ENCODE measurements at places on chromosomes 2 and 18.

- DNase-seq: no peak
Measured at GRCh38 chr2:46534589-46534988, 55.2 kb downstream of the TMEM247 start.

DNA sequence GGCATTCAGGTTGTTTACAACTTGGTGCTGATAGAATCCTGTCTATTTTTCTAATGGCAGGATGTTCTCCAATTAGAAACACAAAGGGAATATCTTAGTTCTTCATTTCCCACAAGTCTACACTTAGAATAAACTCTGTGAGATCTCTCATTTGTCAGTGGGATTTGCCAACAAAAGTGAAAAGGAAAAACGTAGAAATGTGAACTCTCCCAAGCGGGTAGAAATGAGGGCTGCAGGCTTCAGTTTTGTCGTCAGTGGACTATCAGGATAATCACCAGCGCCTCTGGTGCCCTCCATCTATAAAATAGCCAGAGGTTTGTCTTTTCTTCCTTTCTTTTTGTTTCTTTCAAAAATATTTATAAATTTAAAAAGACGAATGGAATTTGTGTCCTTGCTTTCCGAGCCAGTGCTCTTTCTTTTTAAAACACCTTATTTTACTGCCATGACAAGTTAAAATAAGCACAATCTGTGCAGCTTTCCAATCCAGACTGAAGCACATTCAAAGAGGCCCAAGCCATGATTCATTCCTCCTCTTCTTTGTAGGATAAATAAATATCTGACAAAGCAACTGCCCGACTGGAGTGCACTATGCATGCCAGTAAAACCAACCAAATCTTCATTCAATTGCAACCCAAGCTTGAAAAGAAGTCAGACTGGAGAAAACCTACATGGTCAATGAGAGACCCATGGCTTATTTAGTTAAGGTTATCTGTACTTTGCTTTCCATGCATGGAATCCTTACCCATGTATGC lies 185.8 kb downstream of the ANKRD44 start:
- no peak for DNase-seq

DNA sequence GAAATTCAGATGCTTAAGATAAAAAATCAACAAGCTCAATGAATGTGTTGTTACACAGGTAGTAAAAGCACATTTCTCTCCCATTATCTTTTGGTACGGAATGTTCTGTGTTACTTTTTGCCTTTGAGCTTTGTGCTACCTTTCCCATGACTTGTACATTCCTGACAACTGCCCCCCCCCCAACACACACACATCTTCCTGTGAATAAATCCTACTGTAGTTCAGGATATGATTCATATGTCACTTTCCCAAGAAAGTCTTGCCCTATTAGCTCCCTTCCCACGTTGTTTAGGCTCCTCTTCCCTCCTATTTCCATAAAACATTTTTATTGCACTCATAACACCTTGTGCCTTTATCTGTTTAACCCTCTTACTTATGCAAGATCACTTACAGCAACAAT lies 442.6 kb upstream of the LRATD1 start:
- no peak for DNase-seq

- DNase-seq: no peak
Measured at GRCh38 chr2:68819556-68819955, 51.6 kb downstream of the BMP10 start.

GRCh38 chr2:118992740-118993391 lies 50.9 kb downstream of the MARCO start:
- no peak for DNase-seq

DNA sequence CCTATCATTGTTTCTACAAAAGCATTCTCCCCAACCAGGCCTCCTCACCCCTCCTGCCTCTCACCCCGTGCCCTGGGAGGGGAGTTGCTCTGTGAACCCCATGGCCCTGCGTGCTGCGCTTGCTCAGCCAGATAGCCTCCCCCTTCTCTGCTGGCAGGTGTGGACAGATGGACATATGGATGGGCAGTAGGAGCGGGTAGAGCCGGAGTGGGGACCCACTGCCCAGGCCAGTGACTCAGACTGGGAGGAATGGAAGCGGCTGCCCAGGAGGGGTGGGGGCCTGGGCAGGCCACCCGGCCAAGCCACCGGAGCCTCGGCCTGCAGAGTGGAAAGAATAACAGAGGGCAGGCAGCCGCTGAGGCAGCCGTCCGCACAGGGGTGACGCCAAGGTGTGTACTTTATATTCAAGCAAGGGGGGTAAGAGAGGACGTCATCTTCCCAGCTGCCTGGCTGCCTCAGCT lies 8.7 kb downstream of the CYP26B1 start:
- DNase-seq: no peak

DNA sequence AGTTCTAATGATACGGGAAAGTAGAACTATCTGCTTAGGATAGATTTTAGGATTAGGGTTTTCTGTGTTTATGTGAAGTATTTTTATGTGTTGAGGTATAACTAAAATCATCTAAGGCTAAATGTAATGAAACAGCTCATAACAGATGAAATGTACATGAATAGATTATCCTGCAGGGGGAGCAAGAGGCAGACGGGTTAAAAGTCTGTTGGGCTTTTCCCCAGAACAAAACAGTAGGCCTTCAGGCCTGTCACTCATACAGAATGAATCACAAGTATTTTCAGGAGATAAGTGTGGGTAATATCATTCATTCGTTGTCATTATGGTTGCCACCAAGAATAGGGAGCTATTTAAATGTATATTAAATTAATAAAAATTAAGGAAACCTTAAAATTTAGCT lies 107.9 kb upstream of the IL1R2 start:
- DNase-seq: peak; percentile 52

GRCh38 chr2:86352137-86352726 lies 14.8 kb upstream of the REEP1 start:
- DNase-seq: no peak
